Activated CD4-positive, CD25-positive, alpha-beta regulatory T cell (primary cell): ENCODE measurements at places on chromosomes 16 and 17.

DNA sequence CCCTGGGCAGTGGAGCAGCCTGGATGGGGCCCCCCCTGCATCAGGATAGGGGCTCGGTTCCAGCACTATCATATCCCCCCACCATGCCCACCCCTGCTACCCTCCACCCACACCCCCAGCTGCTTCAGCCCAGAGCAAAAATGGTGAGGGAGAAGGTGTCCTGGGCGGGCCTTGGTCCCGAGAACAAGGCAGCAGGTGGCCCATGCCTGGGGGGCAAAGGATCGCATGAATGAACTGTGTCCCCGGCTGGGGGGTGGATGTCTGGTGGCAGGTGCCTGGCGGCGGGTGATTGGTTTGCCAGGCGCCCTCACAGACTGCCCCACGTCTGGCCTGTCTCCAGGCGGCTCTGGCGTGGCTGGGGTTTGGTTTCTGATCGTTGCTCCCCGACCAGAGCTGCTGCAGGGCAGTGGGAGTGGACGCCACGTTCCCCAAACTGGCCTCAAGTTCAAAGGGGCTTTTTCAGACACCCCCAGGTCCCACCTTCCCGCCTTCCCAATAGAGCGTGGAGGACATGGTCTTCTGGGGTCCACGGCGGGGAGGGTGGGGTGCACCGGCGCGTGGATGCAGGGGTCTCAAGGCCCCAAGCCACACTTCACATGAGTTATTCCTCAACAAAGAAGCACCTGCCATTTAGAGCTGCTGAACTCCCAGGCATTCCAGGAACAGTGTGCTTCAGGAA, 12.6 kb downstream of the UTS2R start:
- no peak for DNase-seq

GRCh38 chr16:2437032-2437790, 8.0 kb downstream of the CCNF start:
- no peak for DNase-seq

GRCh38 chr16:49578435-49579024, 204.9 kb downstream of the C16orf78 start:
- DNase-seq: no peak

DNA sequence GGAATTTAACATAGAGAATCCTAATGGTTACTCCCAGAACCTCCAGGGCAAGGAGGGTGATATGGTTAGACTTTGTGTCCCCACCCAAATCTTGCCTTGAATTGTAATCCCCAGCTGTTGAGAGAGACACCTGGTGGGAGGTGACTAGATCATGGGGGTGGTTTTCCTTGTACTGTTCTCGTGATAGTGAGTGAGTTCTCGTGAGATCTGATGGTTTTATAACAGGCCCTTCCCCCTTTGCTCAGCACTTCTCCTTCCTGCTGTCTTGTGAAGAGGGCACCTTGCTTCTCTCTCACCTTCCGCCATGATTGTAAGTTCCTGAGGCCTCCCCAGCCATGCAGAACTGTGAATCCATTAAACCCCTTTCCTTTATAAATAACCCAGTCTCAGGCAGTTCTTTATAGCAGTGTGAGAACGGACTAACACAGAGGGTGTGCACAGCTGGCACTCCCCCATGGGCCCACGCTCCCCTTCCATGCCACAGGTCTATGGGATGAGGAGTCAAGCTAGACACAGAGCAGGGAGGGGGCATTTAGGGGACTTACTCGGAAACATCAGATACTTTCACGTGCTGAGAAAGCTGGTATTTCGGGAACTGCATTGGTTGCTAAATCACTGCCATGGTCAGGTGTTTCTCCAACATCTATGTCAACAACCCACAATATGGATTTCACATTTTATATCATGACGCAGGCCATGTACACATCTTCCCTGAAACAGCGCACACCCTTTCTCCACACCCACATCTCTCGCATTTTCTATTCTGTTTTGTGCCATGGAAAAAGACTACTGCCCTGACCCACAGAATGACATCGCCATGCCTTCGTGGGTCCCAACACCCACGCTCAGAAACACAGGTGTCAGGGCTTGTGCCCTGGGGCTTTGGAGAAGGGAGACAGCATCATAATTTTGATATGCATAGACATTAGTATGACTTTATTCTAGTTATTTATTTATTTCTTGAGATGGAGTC, 199.1 kb upstream of the GSE1 start:
- DNase-seq: no peak

DNA sequence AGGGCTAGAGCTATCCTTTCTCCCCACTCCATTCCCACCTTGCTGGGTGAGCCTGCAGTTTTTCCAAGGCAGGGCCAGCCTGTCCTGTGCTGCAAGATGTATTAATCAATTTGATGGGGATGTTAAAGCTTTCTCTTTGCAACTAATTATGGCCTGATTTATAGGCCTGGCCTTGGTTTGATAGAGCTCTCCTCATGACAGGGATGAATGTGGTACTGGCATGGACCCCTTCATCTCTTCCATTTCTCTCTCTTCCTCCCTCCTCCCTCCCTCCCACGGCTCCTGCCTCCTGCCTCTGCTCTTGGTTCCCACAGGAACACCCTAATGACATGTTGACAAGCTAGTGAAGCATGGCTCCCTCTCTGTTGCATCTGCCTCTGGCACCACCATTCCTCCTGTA, 47.2 kb upstream of the SKAP1 start:
- no peak for DNase-seq

DNA sequence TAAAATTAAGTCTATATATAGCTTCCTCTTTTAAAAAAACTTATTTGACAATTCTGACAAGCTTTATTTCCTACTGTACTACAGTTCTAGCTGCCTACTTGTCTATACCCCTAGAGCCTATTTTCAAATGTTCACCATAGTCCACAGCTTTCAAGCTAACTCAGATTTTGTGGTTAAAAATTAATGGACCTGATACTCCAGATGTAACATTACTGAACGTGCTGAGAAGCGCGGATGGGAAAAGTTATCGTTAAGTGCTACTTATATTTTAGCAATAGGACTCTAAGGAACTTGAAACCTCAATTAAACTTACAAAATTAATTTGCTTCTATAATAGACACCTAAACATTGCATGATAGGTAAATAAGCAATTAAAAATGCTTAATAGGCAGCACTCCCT, 31.2 kb downstream of the GNA13 start:
- DNase-seq: no peak
